ENCODE measurements at places on chromosomes 2 and 18. TPM values are rescaled to one million over a fixed set of nuclear protein-coding genes. Genes with fewer than 3 reads are reported as not detected.

- DNase-seq, result peak; percentile 27
These were observed 65.9 kb downstream of the BCL2 start for GRCh38 chr18:63253428-63254372.

DNA sequence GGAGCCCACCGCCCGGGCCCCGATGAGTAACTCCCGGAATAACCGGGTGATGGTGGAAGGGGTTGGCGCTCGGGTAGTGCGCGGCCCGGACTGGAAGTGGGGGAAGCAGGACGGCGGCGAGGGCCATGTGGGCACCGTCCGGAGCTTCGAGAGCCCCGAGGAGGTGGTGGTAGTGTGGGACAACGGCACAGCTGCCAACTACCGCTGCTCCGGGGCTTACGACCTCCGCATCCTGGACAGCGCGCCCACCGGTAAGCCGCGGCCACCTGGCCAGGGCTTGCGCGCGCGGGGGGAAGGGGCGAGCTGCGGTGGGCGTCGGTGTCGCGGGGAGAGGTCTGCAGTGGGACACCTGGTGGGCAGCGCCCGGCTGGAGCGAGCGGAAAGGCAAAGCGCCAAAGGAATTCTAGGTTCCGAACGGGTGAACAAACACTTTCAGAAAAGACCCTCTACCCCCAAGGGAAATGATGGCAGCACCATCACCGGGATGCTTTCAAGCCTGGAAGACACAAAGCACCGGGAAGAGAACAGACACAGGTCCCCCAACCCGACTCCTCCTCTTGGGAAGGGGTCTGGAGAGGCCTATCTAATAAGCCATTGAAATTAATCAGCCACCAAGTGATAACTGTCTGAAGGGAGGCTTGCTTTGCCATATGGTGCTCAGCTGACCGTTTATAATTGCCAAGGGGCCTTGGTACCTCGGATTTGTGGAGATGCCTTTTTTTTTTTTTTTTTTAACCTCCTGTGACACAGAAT is 1.1 kb downstream of the MIB1 start:
- peak; percentile 28 for DNase-seq

Gene GAL3ST2
- not detected for total RNA-seq

- DNase-seq, result no peak
These were observed 1.3 kb downstream of the GAL3ST2 start for GRCh38 chr2:241777686-241778627.

- DNase-seq, result peak; percentile 14
These were observed 21.3 kb upstream of the BCL2L11 start for GRCh38 chr2:111099402-111099801.

DNA sequence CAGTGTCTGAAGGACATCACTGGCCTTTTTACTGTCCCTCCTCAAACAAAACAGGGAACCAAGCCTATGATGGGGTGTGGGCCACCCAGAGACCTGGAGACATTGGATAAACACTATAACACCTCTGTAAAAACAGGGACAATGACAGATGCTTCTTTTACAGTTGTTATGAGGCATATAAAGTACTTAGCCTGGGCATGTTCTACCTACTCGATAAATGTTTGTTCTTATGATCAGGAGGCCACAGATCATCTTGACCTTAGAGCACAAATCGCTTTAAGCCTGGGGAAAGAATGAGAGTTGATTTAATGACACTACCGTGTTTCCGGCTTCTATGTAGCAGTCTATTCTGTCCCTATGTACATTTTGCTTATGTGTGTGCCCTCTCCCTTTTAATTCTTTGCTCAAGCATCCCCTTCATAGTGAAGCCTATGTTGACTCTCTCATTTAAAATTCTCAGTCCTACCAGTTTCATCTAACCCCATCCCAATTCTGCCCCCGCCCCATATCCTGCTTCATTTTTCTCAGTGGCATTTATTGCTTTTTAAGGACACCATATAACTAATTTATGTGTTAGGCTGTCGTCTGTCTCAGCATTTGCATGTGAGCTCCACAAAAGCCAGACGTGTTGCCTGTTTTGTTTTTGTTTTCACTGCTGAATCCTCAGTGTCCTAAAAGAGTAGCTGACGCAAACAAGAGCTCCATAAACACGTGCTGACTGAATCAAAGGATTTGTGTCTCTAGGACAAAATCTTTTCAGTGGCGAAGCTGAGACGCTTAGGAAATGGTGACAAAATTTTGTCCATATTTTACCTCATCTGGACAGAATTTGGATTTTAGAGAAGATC is 182.3 kb upstream of the ST6GAL2 start:
- DNase-seq, result no peak
